H4 (cell line): ENCODE measurements at places on chromosomes 13 and 19.

GRCh38 chr19:7224209-7224686, 70.0 kb downstream of the INSR start:
- no peak for DNase-seq

DNA sequence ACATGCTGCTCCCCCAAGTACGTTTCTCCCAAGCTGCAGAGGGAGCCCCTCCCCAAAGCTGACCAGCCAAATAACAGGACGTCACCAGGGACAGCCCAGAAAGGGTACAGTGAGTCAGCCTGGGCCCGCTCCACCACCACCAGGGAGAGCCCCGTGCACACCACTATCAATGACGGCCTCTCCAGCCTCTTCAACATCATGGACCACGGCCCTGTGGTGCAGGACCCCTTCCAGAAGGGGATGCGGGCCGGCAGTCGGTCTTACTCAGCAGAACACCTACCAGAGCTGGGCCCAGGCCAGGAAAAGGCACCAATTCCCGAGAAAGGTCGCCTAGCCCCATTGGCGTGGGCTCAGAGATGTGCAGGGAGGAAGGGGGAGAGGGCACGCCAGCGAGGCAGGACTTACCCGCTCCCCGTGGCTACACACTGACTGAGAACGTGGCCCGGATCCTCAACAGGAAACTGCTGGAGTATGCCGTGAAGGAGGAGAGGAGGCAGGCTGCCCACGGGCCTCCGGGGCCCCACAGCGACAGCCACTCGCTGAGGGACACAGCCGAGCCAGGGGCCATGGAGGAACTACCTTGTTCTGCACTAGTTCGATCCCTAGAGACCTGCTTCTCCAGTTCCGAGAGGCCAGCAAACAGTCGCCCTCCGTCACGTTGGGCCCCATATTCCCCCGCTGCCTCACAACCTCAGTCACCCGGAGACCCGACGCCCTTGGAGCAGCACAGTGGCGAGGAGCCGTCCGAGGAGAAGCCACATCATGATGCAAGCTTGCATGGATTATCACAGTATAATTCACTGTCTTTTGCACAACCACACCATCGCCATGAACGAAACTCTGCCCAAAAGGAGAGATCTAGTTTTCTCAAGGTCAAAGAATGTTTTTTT, 815.9 kb upstream of the KLHL1 start:
- DNase-seq: no peak

- DNase-seq: no peak
These were observed 63.8 kb downstream of the DCT start for GRCh38 chr13:94415500-94416237.

DNA sequence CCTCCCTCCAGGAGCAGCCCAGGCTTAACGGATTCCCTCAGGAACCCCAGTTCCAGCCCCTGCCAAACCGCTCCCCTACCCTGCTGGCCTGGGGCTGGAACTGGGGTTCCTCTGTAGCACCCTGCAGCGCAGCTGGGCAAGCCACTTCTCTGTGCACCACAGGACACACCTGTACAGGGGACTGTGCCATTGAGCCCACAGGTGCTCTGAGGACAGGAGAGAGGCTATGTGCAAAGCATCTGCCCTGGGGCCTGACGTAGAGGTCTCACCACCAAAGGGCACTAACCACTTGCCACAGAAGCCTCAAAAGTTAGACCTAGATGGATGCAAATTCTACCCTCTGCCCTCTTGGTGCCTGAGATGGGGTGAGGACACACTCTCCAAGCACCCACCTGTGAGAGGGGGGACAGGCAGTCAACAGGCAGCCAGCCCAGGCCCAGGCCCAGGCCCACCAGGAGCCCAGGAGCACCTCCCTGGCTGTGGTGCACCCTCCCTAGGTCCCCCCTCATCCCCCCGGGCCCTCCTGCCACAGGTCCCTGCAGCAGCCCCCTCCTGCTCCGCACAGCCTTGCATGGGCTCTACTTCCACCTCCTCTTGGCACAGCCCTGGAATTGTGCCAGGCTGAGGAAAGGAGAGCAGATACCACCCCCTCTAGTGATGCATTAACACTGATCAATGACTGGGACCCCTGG, 27.6 kb upstream of the SLC35E1 start:
- no peak for DNase-seq

- no peak for DNase-seq
These were observed 1.9 kb upstream of the EDDM13 start for GRCh38 chr19:56270676-56271075.

DNA sequence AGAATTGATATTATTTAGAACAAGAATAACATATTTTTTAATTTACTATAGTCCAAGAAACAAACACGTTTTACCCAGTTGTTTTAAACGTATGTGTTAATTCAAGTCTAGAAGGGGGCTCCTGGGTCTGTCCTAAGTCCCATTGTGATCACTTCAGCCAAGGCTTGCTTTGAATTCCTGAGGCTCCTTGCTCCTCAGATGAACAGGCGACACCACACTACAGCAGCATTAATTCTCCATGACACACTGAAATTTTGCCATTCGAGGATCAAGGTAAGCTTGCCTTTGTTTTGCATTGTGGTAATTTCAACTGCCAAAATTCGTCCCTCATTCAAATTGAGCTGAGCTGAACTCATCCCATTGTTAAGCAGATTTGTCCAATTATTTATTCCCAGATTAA, 1442.6 kb downstream of the SLITRK5 start:
- DNase-seq: no peak

GRCh38 chr19:55831846-55832245, at the start of gene NLRP11:
Gene NLRP11 (minus strand): TSS chr19:55831999. CDS start chr19:55818174, 13,825 bp downstream.
- DNase-seq: no peak

DNA sequence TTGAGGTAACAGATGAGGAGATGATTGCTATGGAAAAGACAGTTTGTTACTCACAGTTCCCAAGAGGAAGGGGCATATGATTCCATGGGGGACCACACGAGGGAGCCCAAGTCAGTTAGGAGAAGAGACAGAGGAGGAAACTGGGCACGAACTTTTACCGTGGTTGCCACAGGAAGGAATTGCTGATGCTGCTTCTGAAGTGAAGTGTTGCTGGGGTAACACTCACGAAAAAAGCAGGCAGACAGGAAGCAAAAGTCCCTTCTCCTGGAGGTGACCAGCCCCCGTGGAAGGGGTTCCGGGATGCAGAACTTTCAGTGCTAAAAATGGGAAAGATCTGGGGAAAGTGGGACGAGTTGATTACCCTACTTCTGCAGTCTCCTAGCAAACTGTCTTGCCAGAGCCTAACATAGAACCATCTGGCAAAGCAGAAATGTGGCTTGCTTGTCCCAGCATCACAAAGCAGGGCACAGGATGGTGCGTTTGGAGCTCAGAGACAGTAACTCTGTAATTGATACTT, 35.4 kb upstream of the MAP3K10 start:
- peak; percentile 60 for DNase-seq

- no peak for DNase-seq
These were observed 5.5 kb downstream of the EEF2 start for GRCh38 chr19:3979674-3980352.

GRCh38 chr19:54416695-54417491, 1.6 kb downstream of the TTYH1 start:
- no peak for DNase-seq

GRCh38 chr13:84923831-84924230, 875.4 kb downstream of the SLITRK6 start:
- no peak for DNase-seq

DNA sequence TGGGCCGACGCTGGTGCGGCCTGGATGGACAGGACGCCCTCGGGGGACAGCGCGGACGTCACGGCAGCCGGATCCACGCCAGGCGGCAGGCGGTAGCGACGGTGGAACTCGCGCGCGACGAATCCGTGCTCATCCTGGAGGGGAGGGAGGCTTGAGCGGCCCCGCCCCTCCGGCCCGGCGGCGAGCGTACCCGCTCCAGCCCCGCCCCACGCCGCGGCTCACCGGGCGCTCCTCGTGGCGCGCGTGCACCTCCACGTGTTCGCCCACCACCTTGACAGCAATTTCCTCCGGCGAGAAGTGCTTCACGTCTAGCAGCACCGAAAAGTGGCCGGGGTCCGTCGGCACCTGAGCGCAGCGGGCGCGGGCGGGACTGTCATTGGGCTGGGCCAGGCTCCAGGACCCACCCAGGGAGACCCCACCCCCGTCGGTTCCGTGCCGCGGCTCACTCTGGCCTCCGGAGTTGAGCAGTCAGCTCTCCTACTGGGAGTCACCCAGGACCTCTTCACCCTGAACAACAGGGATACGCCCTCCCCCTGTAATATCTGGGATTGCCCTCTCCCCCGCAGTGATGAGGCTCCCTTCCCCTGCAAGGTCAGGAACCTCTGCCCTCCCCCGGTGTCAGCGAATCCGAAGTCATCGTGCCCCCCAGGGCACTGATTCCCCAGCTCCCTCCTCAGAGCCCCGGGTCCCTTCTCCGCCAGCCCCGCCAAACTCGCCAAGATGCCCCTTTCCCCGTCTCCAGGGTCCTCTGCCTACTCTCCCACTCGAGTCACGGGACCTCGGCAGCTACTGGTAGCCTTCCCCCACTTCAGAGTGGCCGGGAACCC, 1.1 kb downstream of the HSPB6 start:
- no peak for DNase-seq

GRCh38 chr19:2084993-2085720, 11.0 kb downstream of the MOB3A start:
- peak; percentile 71 for DNase-seq

- no peak for DNase-seq
These were observed 462.2 kb downstream of the FOXO1 start for GRCh38 chr13:40204246-40204645.

GRCh38 chr13:99743094-99743493, 228.5 kb downstream of the ZIC5 start:
- no peak for DNase-seq

DNA sequence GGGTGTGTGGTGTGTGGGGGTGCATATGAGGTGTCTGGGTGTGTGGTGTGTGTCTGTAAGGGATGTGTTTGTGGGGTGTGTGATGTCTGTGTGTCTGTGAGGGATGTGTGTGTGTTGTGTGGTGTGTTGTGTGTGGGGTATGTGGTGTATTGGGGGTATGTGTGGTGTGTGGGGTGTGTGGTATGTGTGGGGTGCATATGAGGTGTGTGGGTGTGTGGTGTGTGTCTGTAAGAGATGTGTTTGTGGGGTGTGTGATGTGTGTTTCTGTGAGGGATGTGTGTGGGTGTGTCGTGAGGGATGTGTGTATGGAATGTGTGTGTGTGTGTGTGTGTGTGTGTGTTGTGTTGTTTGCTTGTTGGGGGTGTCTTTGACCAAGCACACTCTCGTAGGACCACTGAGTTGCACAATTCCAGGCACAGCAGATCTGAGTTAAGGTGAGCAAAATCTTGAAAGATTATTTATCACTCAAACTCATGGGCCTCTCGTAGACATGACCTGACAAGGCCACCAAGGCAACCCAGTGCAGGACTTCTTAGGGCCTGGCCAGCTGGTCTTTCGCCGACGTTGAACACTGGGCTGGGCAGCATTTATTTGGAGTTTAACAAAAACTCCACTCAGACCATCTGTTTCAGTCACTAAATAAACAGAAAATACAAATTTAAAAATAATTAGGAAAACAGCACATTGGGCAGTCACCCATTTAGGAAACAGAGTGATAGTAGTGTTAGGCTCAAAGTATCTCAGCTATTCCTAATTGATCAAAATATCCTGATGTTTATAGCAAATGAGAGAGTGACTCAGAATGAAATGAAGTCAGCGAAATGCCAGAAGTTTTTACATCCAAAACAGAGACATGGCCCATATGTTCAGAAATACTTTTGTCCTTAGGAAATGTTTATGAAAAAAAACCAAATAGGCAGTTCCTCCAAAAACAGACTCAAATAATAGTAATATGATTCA, 301.1 kb downstream of the FGF9 start:
- DNase-seq: peak; percentile 16

- no peak for DNase-seq
These were observed 9.8 kb upstream of the DACT3 start for GRCh38 chr19:46670813-46671212.

DNA sequence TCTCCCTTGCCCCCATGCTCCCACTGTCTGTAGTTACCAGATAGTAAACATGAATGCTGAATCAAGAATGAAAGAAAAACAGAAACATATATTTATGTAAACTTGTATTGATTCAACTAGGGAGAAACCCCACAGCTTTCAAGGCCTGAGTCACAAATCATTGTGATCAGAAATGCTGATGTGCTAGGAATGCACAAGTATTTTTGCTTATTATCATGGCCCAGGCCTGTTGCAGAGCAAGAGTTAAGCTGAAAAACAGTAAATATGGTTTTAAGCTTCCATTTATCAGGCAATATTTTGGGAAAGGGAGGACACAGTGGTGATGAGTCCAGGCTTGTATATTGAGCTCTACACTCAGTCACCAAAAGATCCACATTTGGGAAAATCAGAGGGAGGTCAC, 669.6 kb downstream of the DIAPH3 start:
- DNase-seq: no peak

DNA sequence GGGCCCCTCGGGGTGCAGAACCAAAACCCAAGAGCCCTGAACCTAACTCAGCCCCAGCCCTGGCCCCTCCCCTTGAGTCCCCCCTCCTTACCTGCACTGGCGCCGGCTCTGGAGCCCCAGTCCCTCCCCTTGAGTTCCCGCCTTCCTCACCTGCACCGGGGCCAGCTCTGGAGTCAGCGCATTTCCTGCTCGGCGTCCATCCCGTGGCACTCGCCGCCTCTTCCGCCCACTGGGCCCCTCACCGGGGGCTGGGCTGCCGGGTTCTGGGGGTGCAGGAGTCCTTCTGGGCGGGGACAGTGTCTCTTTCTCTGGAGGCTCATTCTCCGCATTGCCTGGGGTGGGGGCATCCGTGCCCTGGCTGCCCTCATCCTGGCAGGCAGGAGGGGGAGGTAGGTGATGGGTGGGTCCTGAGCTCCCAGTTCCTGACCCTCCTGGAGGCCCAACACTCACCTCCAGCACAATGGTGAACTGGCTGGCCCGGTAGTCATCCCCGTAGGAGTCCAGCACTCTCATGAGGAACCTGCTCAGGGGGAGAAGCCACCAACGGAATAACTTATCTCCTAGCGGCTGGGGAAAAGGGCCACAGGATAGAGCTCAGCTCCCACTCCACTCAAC, 5.3 kb downstream of the NDUFA3 start:
- no peak for DNase-seq

DNA sequence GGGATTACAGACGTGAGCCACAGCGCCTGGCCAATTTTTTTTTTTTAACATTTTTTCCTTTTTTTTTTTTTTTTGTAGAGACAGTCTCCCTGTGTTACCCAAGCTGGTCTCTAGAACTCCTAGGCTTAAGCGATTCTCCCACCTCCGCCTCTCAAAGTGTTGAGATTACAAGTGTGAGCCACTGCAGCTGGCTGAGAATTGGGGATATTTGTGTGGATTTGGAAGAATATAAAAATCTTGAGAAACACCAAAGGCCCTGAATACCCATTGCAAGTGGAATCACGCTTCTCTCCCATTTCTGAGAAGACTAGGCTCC, 79.9 kb upstream of the ABCC4 start:
- DNase-seq: no peak

GRCh38 chr19:41546386-41546789, 29.6 kb upstream of the CEACAM21 start:
- no peak for DNase-seq

DNA sequence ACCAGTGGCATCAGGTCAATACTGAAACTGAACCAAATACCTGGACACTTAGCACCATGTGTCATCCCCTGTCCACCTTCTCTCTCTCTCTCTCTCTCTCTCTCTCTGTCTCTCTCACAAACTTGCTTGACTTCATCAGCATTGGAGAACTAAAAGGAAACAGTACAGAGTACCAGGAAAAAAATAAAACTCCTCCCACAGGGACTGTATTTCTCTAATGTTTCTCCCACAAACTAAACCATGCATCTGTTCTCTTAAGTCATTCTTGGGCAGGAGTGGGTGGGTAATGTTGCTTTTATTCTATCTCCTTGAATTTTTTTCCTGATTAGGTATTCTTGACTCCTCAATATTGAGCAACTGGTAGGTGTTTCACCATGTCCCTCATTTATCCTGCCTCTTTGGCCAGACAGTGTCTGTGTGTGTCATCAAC, 112.9 kb upstream of the CACNA1A start:
- no peak for DNase-seq
